Activated CD4-positive, alpha-beta T cell treated with anti-CD3 and anti-CD28 coated beads for 36 hours (primary cell): ENCODE measurements at places on chromosomes 16 and 17. TPM values are rescaled to one million over a fixed set of nuclear protein-coding genes. Genes with fewer than 3 reads are reported as not detected.

SOX15 gene
- total RNA-seq, result not detected

CHMP6 gene
- 15.9 TPM for total RNA-seq

DNA sequence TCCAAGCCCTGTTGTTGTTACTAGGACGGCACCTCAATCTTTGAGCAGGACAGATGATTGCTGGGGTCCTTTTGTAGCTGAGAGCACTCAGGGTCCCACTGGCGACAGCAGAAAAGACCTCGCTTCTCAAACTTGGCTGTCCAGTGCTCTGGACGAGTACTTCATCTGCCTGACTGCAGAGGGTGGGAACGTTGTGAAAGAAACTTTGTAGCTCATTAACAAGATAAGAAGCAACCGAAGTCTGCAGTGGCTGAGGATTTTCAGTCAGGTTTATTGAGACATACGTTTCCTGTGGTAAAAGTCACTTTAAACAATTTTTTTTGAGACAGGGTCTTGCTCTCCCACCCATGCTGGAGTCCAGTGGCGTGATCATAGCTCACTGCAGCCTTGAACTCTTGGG, 191.7 kb downstream of the PRKCB start:
- DNase-seq, result no peak

DNA sequence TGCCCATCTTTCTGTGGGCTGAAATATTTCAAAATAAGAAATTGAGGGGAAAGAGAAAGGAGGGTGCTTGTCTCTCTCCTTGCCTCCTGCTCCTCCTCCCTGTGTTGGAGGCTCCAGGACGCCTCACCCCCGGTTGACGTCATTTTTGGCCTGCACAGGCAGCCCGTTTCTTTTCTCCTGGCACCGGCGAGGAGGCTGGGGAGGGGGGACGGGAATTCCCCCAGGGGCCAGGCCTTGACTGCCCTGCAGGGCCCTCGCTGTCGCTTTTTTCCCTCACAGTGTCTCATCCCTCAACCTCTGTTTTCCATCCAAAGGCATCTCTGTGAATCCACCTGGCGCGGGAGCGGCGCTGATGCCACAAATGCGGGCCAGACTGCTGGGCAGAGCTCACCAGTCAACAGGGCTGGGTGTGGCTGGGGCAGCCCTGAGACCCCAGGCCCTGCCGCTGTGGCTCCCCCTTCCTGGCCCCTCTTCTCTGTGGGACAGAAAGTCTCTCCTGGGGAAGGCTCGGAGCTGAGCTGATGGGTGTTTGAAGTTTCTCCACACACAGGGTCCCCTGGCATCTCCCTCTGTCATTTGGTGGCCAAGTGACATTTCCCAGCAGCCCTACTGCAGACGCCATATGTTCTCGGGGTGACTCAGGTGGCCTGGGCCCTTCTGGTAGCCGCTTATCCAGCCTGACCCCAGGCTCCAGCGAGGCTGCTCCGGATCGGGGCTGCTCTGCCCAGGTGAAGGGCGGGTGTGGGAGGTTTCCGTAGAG, 16.0 kb downstream of the CENPX start:
- no peak for DNase-seq

DNA sequence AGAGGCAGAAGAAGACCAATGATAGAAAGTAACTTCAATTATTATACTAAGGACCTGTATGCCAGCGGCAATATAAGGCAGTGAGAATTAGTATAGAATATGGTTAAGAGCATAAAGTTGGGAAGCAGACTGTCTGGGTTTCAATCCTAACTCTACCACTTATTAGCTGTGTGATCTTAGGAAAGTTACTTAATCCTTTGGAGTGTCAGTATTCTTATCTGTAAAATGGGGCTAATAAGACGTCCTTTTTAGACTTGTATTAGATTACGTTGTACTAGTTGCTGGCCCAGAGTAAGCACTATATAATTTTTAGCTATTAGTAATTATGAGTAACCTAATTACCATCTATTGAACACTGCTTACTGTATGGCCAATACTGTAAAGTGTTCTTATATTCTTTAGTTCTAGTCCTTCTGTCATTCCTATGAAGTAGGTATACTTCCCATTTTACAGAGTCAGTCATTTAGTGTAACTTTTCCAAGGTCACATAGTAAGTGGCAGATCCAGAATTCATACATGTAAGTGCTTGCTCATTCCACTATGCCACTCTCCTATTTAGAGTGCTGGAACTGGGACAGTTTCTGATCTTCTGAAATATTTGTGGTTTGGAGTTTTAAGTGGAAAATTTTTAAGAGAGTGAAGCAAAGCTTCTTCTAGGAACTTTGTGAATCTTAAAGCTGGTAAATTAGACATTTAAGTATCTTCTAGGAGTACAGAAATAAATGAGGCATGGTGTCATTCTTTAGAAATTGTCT, 22.5 kb downstream of the HEATR9 start:
- DNase-seq, result no peak

DNA sequence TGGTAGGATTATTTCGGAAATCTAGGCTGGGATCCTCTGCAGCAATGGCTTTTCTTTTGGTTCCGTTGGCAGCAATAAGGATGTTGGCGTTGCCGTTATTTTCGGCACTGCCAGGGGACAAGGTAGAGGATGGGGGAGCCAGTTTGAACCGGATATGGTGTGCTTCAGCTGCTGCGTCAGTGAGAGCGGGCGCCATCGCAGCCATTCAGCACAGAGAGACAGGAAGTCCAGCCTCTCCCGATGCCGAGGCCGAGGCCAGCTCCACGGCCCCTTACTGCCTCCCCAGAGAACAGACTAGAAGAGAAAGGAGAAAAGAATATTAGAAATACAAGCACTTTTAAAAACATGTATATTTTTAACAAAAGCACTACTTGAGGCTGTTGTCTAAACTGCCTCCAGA, 21.3 kb downstream of the KANSL1 start:
- DNase-seq, result no peak
